ENCODE measurements at places on chromosomes 3 and 15. TPM values are rescaled to one million over a fixed set of nuclear protein-coding genes. Genes with fewer than 3 reads are reported as not detected.

IFRD2 gene
- total RNA-seq: 40.2 TPM

GABRR3 gene
- not detected for total RNA-seq

MFN1 gene
- 64.7 TPM for total RNA-seq

LSM3 gene
- total RNA-seq: 9.6 TPM

GNB4 gene
- 19.1 TPM for total RNA-seq

GADL1 gene
- total RNA-seq: 4.6 TPM

CXCR6 gene
- not detected for total RNA-seq

CCDC12 gene
- 52.4 TPM for total RNA-seq

RTP1 gene
- total RNA-seq: not detected

PIGBOS1 gene
- 15.5 TPM for total RNA-seq

IRAK2 gene
- total RNA-seq: 0.97 TPM

DNA sequence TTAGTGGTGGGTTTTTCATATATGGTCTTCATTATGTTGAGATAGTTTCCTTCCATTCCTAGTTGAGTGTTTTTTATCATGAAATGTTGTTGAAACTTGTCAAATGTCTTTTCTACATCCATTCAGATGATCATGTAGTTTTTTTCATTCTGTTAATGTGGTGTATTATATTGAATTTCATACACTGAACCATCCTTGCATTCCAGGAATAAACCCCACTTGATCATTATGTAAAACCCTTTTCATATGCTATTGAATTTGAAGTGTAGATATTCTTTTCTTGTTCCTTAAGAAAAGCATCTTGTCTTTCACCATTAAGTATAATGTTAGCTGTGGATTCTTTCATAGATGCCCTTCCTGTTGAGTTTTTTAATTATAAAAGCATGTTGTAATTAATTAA is 42.9 kb downstream of the PIAS1 start:
- DNase-seq: no peak

DNA sequence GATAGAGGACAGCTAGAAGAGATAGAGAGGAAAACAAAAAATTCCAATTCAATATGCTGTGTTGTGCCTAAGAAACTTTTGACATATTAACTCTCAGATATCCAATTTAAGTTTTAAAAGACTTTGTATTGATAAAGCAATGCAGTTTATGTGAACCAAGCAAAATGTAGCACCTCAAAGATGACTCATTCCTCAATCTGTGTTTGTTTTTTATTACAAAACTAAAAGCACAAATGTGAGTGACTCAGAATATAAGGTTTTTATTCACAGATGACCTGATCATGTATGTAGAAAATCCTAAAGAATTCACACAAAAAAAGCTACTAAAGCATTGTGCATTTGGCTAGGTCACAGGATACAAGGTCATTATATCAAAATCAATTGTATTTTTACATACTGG is 11.1 kb downstream of the HCLS1 start:
- DNase-seq: no peak

- DNase-seq: no peak
Observed at GRCh38 chr15:40249477-40250303, 10.8 kb downstream of the PAK6 start.

- no peak for DNase-seq
Observed at GRCh38 chr3:179848711-179849110, 188.0 kb downstream of the PEX5L start.

DNA sequence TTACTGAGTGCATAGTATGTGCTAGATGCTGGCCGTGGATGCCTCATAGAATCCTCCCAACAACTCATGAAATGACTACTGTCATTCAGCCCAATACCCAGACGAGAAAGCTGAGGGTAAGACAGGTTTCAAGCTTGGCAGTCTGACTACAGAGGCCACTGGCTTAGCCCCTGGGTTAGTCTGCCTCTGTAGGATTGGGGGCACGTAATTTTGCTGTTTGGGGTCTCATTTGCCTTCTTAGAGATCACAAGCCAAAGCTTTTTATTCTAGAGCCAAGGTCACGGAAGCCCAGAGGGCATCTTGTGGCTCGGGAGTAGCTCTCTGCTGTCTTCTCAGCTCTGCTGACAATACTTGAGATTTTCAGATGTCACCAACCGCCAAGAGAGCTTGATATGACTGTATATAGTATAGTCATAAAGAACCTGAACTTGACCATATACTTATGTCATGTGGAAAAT is 1.0 kb upstream of the CCR5 start:
- no peak for DNase-seq

DNA sequence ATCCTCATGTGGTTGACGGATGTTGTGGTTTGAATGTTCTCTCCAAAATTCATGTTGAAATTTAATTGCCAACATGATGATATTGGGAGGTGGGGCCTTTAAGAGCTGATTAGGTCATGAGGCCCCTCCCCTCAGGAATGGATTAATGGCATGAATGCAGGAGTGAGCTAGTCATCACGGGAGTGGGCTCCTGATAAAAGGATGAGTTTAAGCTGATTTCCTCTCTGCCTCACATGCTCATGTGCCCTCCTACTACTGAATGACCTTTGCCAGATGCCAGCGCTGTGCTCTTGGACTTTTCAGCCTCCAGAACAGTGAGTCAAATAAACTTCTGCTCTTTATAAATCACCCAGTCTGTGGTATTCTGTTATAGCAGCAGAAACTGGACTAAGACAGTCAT is 111.2 kb downstream of the MYO5A start:
- DNase-seq: no peak

- no peak for DNase-seq
Observed at GRCh38 chr15:53453253-53454105, 306.0 kb downstream of the WDR72 start.

- DNase-seq: no peak
Observed at GRCh38 chr3:64008017-64008416, 15.3 kb downstream of the PSMD6 start.

GRCh38 chr3:14284694-14285547 is 106.3 kb downstream of the LSM3 start:
- DNase-seq: no peak

DNA sequence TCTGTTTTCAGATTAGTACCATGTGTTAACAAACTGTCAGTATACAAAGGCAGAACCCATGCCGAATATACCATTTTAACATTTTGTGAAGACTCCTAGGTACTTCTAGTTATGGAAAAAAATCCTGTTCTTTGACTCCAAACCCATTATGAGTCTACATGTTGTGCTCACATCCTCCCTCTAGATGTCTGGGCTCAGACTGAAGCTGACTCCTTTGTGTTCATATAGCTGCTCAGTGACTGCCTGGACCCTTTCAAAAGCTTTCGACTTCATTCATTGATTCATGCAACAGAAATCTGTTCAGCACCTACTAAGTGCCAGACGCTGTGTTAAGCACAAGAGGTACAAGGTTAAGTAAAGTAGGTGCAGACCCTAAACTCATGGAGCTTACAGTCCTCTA is 60.5 kb downstream of the MEGF11 start:
- DNase-seq: no peak

- DNase-seq: no peak
Observed at GRCh38 chr3:62214850-62215249, 158.5 kb downstream of the FEZF2 start.

GRCh38 chr3:46422617-46423016 is 15.6 kb downstream of the CCRL2 start:
- no peak for DNase-seq

GRCh38 chr15:45640616-45641015 is 5.8 kb downstream of the SQOR start:
- no peak for DNase-seq

GRCh38 chr3:120646771-120647432 is 35.1 kb downstream of the HGD start:
- no peak for DNase-seq

GRCh38 chr15:74389241-74390048 is 22.0 kb upstream of the CYP11A1 start:
- no peak for DNase-seq

- no peak for DNase-seq
Observed at GRCh38 chr3:134938029-134938525, 143.0 kb downstream of the EPHB1 start.

GRCh38 chr3:125313060-125313635 is 62.0 kb downstream of the ZNF148 start:
- no peak for DNase-seq

- peak; percentile 71 for DNase-seq
Observed at GRCh38 chr3:158097593-158098308, 8.5 kb downstream of the SHOX2 start.

- no peak for DNase-seq
Observed at GRCh38 chr3:79257791-79258190, 510.0 kb downstream of the ROBO1 start.

- DNase-seq: no peak
Observed at GRCh38 chr3:82224661-82225060, 463.2 kb upstream of the GBE1 start.

DNA sequence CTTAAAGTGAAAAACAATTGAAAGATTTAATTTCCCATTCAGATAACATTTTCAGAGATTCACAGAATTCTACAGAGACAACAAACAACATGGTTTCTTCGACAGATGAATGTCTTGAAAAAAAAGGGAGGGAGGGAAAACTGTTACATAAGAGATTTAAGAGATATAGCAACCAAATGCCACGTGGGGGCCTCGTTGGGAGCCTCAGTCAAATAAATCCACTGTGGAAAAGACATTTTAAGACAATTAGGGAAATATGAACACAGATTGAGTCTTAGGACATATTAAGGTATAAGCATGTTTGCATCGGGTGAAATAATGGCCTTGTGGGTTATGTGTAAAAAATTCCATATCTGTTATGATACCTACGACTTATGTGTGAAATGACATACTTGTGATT is 5.0 kb upstream of the PRRT3 start:
- no peak for DNase-seq

GRCh38 chr3:66744986-66745385 is 244.2 kb upstream of the LRIG1 start:
- no peak for DNase-seq

GRCh38 chr15:65355988-65356353 is 21.8 kb downstream of the IGDCC3 start:
- DNase-seq: no peak

GRCh38 chr3:190013943-190014924 is 106.5 kb downstream of the P3H2 start:
- DNase-seq: no peak
